ENCODE measurements at places on chromosomes 7 and 10.

DNA sequence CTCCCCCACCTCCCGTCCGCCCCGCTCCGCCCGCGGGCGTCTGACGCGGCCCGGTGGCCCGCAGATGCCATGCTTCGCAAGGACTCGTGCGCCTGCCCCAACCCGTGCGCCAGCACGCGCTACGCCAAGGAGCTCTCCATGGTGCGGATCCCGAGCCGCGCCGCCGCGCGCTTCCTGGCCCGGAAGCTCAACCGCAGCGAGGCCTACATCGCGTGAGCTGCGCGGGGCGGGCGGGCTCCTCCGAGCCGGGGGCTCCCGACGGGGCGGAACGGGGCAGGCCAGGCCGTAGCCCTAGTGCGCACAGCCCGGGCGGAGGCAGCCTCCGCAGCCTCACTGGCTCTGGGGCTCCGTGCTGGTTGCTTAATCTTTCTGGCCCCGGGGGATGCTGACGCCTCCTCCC is 2.8 kb downstream of the ASIC3 start:
- no peak for DNase-seq

- DNase-seq, result no peak
Observed at GRCh38 chr10:4141471-4141870, 356.5 kb upstream of the KLF6 start.

- DNase-seq, result no peak
Observed at GRCh38 chr7:22572292-22572691, 72.3 kb upstream of the STEAP1B start.

GRCh38 chr10:72277340-72277995 is 3.7 kb downstream of the DDIT4 start:
- DNase-seq, result no peak

DNA sequence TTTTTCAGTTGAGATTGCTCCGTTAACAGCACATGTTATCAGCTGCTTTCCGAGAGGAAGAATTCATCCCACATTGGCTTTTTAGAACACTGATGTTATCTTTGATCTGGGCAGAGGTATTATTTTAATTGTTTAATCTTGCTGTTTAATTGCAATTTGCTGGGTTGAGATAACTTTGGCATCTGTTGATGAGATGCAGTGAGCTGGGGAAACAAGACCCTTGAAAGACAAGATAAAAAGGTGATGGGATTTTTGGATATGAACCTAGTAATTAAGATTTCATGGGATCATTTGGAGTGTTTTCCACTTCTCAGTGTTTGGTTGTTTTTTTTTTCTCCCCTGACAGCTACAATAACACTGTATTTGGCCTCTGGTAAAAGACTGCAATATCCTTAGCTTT is 4.5 kb downstream of the CELF2 start:
- DNase-seq, result no peak

DNA sequence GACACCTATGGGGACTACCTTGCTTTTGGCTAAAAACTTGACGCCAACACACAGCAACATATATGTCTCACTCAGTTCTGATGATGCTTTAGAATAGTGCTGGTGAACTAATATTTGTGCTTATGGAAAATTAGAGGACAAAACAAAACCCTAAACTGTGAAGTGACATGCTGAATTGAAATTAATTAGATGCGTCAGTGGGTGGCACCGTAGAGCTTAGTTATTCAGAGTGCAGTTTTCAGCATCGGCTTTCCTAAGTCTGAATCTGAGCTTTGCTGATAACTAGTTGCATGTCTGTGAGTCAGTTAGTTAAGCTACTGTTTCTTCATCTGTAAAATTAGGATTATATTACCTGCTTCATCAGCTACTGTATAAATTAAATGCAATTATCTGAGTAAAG is 245.0 kb upstream of the SORCS1 start:
- DNase-seq, result no peak

DNA sequence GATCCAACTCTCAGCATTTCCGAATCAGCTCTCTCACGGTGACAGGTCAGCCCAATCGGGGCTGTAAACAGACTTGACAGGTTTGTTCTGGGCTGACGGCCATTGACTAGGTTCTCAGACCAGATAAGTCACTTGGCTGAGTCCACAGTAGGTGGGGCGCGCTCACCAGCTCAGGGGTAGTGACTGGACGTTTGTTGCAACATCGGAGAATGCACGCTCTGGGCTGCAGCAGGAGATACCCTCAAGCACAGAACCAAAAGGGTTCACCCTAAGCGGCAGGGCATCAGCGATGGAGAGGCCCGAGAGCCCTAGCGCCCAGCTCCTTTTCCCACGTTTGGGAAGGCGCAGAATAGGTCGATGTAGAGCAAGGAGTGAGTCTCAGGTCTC is 1.8 kb downstream of the KLLN start:
- no peak for DNase-seq

DNA sequence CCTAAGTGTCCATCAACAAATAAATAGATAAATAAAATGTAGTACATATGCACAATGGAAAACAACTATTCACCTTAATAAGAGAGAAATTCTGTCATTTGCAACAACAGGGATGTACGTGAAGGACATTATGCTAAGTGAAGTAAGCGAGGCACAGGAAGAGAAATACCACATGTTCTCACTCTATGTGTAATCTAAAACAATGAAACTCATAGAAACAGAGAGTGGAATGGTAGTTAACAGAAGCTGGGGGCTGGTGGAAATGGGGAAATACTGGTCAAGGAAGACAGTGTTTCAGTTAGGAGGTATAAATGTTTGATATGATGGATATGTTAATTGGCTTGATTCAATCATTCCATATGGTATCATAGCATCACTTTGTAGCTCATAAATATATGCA is 43.1 kb downstream of the ARL4A start:
- no peak for DNase-seq

- DNase-seq, result no peak
Observed at GRCh38 chr10:46306516-46307184, 19.9 kb downstream of the ANTXRL start.

GRCh38 chr7:66413379-66414114 is 208.4 kb downstream of the TPST1 start:
- DNase-seq, result peak; percentile 75

GRCh38 chr7:47804767-47805545 is 143.3 kb downstream of the PKD1L1 start:
- no peak for DNase-seq

- DNase-seq, result no peak
Observed at GRCh38 chr10:5518143-5518542, 6.6 kb upstream of the CALML3 start.

GRCh38 chr7:141573511-141573910 is 22.3 kb downstream of the AGK start:
- no peak for DNase-seq

DNA sequence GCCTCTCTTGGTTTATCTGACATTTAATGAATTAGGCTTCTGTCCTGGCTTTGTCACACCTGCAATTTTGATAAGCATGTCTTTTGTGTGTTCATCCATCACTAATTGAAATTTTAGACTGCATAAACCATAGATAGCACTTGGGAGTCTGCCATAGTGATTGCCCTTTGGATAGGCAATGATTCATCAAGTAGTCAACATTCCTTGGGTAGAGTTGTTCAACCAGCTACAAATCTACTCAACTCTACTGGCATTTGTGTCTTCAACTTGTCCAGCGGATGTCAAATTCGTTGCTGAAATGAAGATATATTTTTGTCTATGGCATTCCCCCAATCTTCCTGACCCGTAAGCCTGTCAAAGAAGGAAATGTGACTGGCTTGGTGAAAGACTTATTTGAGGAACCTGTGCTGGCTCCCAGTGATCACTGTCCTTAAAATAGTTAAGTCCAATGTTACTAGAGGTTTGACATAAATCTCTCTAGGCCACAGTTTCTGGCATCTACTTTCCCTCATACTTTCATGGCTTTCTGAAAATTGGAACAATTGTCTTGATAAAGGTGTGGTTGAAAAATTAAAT is 33.7 kb upstream of the CREB5 start:
- no peak for DNase-seq
